NCI-H524 (cell line): ENCODE measurements at places on chromosomes 2 and 18.

GRCh38 chr2:151189125-151189524, 72.5 kb downstream of the RBM43 start:
- DNase-seq: no peak

GRCh38 chr2:121047383-121047782, 237.6 kb downstream of the TFCP2L1 start:
- no peak for DNase-seq

- DNase-seq: no peak
These were observed 61.2 kb downstream of the CCDC85A start for GRCh38 chr2:56244911-56245530.

GRCh38 chr2:101295895-101296294, 12.6 kb downstream of the RNF149 start:
- no peak for DNase-seq

DNA sequence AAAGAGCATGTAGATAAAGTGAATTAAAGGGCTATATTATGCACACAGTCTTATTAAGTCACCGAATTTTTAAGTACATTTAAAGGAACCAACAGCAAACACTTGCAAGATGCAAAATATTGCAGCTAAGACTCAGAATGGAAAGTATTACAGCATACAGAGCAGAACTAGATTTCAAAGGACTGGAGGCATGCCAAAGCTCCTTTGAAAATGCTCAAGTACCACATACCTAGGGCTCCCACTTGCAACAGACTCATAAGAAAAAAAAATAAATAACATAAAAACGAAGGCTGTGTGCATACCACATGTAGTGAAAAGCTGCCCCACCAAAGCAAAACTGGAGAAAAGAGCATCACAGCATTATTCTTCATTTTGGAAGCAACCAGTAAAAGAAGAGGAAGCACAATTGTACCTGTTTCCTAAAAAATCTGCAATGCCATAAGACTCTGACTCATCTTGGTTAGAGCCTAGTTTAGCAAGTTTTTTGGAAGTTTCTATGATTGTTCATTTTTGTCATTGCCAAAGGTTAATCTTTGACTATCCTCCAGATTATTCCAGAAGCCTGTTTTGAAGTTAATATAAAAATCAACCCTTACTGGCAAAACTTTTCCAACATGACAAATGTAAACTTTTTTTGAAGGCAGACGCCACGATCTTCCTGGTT, 306.0 kb upstream of the COL3A1 start:
- no peak for DNase-seq

DNA sequence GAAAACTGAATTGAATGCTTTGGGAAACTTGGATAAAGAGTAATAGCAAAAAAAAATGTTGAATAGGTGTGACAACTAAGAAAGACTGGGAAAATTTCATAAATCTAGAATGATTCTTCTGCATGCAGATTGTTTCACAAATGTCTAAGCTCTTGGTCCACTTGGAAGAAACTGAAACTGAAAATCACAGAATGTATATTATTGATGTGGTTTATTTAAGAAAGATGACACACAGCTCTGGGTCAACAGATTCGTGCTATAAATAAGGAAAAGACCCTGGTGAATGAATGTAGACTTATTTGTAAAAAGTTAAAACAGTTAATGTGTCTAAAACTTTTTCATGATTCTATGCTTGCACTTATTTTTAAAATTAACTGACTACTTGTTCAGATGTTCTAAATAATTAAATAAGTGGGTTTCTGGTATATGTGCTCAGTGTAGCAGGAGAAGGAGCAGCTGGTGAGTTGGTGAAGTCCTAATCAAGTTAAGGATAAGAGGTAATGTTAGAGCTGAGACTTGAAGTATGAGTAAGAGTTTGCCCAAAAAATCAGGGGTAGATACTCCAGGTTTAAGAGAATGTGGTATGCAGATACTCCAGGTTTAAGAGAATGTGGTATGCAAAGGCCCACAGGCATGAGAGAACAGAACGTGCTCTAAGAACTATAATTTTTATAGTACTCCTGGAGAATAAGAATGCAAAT, 24.5 kb downstream of the UGP2 start:
- DNase-seq: no peak

- DNase-seq: no peak
These were observed 36.1 kb upstream of the CAB39 start for GRCh38 chr2:230676546-230676945.

GRCh38 chr2:201441409-201441808, 9.8 kb downstream of the TRAK2 start:
- no peak for DNase-seq
